ENCODE measurements at places on chromosomes 7 and 10.

DNA sequence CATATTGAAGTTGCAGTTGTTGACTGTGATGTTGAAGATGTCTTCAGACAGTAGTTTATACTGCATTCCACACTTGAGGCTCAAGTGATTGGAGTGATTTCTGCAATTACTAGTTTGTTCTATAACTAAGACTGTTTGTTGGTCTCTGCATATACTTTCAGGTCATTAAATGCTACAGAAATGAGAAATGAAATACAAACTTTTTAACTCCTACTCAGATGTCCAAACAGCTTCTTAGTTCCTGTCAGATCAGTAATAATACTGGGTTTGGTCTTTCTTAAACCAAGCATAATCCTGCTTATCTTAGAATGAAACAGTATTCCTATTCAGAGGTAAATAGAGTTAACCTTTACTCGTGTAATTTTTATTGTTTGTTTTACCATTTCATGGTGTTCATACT, 115.9 kb downstream of the CCNY start:
- no peak for DNase-seq

DNA sequence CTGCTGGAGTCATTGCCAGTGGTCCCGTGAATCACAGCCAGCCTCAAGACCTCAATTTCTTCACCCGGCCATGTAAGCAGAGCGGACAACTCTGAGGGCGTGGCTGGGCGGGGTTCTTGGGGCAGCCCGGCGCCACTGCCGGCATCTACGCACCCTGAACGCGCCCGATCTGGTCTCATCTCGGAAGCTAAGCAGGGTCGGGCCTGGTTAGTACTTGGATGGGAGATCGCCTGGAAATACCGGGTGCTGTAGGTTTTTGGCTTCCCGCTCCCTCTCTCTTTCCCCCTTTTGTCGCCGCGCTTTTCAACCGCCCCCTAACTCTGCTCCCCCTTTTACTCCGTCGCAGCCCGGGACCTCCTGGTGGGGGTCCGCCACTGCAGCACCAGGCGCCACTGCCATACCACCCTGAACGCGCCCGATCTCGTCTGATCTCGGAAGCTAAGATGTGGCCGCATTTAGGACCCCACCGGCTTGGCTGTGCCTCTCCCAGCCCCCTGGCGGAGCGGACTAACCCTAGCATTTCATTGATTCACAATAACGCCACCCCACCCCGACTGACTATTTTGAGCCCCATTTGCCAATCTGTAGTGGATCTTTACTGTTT, 25.3 kb downstream of the GARIN1A start:
- peak; percentile 76 for DNase-seq

GRCh38 chr7:149884016-149884415, 10.2 kb downstream of the ATP6V0E2 start:
- DNase-seq: no peak

- DNase-seq: no peak
Observed at GRCh38 chr10:69899727-69900595, 98.3 kb downstream of the COL13A1 start.

- no peak for DNase-seq
Observed at GRCh38 chr7:83581667-83582435, 67.1 kb downstream of the SEMA3E start.

- no peak for DNase-seq
Observed at GRCh38 chr10:21808550-21808949, 195.0 kb downstream of the DNAJC1 start.

DNA sequence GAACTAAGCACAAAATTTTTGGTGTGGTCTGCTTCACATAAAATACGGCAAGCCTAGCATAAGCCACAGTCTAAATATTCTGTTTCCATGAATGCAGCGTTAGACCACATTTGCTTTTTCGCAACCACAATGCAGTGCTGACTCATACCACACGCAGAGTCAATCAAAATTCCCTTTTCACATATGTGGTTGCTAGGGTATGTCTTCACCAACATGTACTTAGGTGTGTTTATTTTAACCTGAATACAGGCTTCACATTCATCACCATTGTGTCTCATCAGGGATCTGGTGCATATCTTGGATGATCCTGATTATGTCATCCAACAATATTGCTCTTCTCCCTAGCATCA, 90.8 kb downstream of the CHN2 start:
- DNase-seq: peak; percentile 39

GRCh38 chr7:50352282-50352681, 47.8 kb downstream of the IKZF1 start:
- no peak for DNase-seq

DNA sequence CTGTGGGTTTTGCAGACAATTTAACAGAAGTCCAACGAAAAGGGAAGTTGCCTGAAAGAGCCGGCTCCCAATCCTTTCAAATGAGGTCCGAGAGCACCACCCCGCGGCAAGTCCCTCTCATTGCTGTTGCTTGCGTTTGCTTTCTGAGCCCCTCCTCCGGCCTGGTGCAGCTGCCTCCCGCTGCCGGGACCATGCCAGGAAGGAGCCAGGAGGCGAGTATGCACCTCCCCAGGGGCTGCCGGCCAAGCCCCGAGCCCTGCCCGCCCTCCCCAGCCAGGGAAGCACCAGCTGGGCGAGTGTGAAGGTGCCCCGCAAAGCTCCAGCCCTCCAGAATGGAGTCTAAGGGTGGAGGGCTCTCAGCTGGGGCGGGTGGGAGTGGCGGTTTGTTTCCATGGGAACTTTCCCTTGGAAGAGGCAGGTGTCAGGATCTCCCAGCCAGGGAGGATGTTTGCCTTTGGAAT, 25.8 kb upstream of the PPP2R2D start:
- DNase-seq: peak; percentile 73

GRCh38 chr7:143965280-143965679, 10.6 kb downstream of the OR2F1 start:
- DNase-seq: no peak

DNA sequence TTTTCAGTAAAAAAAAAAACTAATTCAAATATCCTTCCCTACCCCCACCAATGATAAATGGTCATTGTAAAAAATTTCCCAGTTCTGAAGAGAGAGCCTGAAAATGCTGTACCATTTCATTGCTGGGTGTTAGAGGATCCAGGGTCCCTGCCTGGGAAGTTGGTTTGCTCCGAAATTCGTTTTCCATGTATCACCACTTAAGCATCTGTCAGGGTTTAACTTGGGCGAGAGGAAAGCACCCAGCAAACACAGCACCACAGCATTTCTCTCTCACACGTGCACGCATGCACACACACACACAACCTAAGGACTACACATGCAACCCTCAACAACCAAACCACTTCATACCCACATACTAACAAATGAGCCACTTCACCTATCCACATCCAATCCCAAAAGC, 42.1 kb upstream of the EMX2 start:
- DNase-seq: no peak

DNA sequence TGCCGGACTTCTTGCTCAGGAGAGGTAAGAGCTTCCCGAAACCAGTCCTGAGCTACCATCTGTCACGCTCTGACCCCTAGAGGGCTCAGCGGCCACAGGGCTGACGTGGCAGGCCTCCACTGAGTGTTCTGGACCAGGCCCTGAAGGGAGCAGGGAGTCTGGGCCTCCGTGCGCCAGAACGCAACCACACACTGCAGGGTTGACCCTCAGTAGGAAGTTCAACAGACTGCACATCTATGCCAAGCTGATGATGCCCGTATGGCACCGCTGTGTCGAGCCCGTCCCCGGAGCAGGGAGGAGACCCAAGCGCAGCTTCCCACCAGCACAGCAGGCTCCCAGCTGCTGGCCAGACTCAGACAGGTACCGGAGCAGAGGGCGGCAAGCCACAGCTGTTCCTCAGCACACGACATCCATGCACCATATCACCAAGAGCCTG, 39.2 kb downstream of the CAMK2B start:
- DNase-seq: no peak

DNA sequence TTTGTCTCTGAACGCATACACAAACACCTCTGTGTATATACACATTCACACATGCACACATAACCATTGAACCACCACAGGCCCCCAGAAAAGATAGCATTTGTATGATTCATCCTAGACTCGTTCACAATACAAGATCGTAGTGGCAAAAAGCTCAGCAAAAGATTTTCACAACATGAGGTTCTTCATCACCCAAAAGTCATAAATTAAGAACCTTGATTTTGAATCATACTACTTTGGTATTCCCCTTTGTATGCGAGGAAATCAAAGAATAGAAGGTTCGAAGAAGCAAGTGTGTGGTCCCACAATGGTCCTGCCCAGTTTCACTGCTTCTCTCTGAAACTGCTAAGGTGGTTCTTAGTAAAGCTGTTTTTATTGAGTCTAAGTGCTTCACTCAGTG, 200.7 kb downstream of the CELF2 start:
- DNase-seq: peak; percentile 49

- no peak for DNase-seq
Observed at GRCh38 chr10:66639371-66639770, 286.5 kb upstream of the LRRTM3 start.

- DNase-seq: no peak
Observed at GRCh38 chr10:132867801-132868644, 74.3 kb downstream of the CFAP46 start.

DNA sequence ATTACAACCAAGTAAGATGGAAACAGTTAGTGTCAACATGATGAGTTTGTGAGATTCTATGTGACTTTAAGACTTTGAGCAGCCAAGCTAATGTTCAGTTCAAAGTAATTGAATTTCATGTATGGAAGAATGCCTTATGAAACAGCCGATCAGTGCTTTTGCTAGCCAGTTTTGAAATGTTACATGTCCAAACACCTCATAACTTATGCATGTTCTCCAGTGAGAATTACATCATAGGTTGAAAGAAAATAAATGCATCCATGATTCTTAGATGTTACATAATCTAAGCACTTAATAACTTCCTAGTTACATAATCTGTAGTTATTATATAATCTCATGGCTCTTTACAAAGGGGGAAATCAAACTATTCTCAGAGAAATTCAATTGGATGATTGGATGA, 211.3 kb downstream of the BICC1 start:
- DNase-seq: no peak

DNA sequence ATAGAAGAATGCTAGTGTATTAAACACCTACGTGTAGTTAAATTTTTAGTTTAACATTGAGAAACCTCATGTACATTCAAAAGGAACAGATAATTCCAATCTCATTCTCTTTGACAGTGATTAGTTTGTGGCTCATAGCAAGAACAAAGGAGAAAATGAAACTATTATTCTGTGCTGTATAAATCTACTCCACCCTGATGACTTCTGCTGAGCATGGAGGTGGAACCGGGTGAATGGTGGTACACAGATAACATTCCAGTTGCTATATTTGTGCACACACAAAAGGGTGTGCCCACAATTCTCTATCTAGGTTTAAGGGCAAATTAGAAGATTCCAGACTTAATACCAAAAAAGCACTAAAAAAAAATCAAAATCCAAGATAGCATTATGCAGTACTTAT, 17.0 kb upstream of the RALA start:
- DNase-seq: no peak

DNA sequence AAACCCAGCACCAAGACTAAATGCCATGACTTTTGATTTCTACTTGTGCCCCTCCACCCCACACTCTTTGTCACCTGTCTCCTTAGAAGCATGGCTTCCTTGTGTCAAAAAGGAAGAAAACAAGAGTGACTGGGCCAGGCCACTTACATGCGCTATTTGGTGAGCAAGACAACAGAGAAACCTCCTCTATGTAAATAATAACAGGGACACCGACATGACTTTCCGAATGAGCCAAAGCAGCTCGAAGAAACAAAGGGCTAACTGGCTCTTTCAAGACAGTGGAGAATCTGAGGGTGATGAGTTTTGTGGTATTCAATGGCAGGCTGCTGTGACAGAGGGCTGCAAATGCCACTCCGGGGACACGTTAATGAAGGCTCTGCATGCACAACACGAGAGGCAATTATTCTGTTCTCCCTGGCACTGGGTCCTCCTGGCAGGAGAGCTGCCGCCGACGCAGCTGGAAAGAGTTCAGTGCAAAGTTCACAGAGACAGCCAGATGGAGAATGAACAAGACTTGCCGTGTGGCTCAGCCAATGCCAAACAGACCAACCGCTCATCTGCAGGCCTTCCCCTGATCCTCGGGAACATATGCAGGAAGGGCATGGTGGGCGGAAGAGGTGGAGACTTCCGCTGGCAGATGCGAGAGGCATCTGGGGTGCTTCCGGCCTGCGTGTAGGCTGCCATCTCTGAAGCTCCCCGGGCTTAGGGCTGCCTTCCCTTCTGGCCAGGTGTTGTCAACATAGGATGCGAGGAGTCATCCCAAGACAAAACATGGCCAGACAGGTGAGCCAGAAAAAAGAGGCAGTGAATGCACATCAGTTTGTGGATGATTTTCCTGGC, 59.1 kb upstream of the SMNDC1 start:
- DNase-seq: peak; percentile 59

GRCh38 chr10:63281967-63282366, 148.8 kb downstream of the NRBF2 start:
- no peak for DNase-seq

- no peak for DNase-seq
Observed at GRCh38 chr10:58488921-58489320, 23.8 kb upstream of the BICC1 start.
